ENCODE measurements at places on chromosomes 3 and 15.

DNA sequence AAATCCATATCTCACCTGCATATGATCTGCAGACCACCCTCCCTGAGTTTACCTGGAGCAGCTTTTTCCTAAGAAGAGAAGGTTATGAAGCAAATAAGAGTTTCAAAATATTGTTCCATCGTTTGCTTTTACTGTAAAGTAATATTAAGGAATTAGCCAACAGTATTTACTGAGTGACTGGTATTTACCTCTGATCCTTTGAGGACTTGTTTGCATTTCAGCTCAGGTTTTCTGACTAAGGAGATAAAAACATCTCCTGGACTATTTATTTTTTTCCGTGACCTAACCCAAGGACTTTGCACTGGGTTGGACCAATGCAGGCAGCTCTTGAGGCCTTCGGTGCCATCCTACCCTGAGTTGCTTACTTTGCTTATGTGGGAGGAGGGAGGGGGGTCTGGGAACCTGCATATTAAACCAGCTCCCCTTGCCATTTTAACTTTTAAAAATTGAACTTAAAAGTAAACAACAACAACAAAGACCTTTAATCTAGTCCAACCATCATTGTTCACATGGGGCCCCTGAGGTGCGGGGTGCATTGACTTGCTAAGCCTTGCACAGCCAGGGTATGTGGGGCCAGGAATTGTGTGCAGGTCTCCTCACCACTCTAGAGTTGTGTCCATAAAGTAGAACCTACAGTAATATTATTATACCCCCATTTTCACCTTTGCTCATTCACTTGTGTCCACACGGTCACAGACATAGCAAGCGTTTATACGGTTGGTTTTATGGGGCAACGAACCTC lies 39.3 kb downstream of the TRAK1 start:
- DNase-seq, result no peak

- no peak for DNase-seq
Observed at GRCh38 chr3:194185221-194185620, 49.3 kb downstream of the HES1 start.

DNA sequence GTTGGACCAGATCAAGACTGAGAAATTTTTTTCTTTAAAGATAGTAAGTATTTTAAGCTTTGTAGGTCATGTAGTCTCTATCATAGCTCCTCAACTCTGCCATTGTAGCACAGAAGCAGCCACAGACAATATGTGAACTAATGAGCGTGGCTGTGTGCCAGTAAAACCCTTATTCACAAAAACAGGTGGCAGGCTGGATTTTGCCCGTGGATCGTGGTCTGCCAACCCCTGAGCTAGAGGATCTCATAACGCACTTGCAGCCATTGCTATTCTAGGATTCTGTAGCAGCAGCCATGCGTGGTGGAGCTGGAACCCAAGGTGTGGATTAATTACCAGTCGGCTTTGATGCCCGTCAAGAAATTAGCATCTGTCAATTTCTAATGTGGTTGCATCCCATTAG lies 68.7 kb upstream of the PLXNA1 start:
- DNase-seq, result no peak

DNA sequence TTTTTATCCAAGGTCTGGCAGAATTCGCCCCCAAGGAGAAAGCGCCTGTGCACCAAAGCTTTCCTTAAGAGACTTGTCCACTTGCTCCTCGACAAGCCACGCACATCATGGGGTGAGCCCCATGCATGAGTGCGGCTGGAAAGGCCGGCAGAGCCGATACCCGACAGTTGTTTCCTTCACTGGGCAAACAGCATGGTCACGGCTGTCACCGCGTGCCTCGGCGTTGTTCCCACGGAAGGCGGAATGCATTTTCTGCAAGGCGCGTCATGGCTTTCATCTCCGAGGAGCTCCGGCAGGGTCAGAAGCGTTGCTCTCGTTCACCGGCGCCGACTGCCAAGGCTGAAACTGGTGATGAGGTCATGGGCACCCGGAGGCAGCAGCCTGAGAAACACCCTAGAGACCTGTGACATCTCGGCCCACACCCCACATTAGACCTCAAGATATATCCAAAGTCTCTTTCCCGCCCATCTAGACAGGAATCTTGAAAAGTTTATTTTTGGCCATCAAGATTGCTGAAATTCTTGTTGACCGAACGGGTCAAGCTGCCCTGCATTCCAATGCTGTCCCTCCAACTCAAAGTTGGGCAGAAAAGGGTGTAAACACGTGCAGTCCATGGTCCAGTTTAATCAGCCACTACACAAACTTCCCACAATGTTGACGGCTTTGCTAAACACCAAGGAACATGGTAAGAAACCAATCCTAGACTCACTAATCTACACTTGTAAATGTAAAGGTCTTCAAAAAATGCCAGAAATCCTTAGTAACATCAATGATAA lies 604 bp upstream of the TJP1 start:
- no peak for DNase-seq

- no peak for DNase-seq
Observed at GRCh38 chr3:33915796-33916546, 117.5 kb downstream of the PDCD6IP start.

- DNase-seq, result no peak
Observed at GRCh38 chr3:122397201-122397600, 13.2 kb downstream of the FAM162A start.

GRCh38 chr15:89413877-89414276 lies 79.3 kb upstream of the POLG start:
- DNase-seq, result no peak

- DNase-seq, result no peak
Observed at GRCh38 chr3:27354588-27355203, 14.5 kb downstream of the NEK10 start.

DNA sequence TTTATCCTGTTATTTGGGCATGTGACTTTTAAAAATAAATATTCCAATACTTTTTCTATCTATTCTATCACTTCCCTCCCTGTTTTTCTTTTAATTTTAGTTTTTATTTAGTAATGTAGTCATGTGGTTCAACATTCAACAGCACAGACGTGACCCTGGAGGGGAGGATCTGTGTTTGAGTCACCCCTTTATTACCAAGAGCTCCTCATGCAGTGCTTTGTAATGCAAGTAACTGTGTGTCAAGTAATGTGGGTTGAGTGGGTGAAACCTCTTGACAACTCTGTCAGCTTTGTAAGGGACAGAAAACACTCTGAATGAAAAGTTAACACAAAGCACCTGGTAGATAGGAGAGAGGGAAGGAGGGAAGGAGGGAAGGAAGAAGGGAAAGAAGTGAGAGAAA lies 89.7 kb upstream of the FGF12 start:
- DNase-seq, result no peak

- no peak for DNase-seq
Observed at GRCh38 chr3:185270262-185270955, 16.6 kb upstream of the EHHADH start.

DNA sequence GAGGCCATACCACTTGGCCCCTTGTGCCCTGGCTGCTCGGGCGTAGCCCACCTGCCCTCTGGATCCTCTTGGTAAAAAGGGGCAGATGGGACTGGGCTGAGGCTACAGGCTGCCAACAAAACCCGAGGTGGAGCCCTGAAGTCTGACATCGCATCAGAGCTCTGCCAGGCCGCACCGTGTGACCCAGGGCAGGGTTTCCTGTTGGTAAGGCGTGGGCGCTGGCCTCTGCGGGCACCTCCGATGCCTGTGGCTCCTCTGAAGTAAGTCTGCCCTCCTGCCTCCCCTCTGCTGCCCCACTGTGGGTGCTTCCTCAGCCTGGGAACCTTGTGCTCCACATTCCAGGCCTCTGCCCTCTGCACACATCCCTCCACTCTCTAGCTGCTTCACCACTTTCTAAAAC lies 8.9 kb downstream of the CHDH start:
- DNase-seq, result no peak

DNA sequence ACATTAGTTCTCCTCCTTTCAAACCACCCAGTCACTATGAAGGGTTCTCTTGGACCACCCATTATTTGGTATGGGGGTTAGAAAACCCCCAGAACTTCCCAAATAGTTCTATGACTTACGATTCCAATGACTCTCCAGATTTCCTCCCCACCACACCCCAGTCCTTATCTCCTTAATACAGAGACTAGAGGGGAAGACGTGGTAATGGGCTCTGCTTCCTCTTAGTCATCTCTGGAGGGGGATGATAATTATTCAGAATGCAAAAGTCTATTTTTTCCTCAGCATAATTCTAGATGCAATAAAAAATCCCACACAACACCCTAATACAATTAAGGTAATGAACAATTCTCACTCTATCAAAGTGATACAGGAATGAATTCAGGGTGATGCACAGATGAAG lies 48.9 kb upstream of the CFAP161 start:
- no peak for DNase-seq

- DNase-seq, result no peak
Observed at GRCh38 chr15:45148076-45149059, 18.6 kb downstream of the DUOX1 start.

- DNase-seq, result no peak
Observed at GRCh38 chr15:56741541-56741940, 8.2 kb upstream of the ZNF280D start.

GRCh38 chr3:15778332-15778858 lies 19.4 kb downstream of the ANKRD28 start:
- DNase-seq, result no peak

DNA sequence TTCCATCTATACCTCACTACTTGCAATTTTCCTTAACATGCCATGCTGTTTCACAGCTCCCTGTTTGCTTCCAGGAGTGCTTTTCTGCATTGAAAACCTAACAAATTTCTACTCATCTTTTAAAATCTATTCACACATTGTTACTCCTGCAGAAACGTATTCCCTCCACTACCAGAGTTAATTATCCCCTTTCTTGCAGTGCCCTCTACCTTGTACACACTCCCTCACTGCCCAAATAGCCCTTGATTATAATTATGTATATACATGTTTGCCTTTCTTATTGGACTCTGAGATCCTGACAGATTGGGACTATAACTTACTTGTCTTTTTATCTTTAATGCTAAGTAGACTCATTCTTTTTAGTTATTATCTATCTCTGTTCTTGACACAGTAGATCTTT lies 325.0 kb downstream of the OXSM start:
- DNase-seq, result no peak

DNA sequence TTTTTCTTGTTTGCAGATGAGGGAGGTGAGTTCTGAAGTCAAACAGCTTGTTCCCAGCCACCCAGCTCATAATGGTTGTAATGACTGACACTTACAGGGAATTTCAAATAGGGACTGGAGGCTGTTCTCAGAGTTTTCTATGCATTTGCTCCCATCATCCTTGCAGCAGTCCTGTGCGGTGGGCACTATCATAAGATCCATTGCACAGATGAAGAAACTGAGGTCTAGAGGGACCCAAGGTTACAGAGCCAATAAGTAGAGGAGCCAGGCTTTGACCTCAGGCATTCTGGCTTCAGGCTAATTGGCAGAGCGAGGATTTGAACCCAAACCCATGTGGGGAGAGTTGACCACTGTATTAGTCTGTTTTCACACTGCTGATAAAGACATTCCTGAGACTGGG lies 32.4 kb downstream of the FAH start:
- no peak for DNase-seq

DNA sequence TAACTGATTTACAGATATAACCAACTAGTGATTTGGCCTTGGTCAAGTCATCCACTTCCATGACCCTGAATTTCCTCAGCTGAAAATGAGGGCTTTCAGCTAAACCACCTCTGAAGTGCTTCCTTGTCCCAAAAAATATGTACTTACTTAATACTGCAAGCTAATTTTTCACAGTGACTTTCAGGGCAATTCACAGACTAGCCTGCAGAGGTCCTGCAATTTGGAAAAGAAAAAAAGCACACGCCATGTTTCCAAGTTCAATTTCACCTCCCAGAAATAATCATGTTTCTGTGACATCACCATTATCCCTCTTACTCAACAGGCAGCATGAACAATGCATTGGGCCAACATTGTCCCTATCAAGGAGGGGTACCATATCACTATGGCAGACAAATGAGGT lies 218.2 kb downstream of the SHOX2 start:
- DNase-seq, result no peak

GRCh38 chr3:71172189-71172588 lies 411.3 kb downstream of the FOXP1 start:
- no peak for DNase-seq

DNA sequence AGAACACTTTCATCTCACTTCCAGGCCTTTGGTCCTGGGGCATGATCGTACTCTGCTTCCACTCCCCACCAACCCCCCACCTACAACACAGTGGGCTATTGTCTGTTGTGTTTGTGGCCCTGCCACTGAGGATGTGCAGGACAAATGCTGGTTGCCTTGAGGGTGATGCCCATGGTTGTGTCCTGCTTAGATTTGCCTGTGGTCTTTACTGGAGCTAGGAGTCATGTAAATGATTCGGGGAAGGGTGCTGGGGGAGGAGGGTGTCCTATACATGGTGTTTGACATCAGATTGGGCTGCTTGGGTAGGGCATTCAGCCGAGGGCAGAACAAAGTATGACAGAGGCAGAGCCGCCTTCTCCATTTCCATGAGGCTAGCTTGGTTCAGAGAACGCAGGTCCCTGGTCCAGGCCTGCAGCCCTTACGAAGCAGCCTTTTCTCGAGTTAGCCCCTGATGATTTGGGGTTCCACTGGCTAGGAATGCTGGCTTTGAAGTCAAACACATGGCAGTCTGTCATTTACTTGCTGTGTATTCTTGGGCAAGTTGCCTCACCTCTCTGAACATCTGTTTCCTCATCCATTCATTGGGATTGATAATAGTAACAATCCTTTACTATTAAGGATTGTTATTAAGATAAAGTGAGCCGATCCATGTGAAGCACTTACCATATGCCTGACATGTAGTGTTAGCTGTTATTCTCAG lies 6.9 kb downstream of the CORO2B start:
- no peak for DNase-seq

DNA sequence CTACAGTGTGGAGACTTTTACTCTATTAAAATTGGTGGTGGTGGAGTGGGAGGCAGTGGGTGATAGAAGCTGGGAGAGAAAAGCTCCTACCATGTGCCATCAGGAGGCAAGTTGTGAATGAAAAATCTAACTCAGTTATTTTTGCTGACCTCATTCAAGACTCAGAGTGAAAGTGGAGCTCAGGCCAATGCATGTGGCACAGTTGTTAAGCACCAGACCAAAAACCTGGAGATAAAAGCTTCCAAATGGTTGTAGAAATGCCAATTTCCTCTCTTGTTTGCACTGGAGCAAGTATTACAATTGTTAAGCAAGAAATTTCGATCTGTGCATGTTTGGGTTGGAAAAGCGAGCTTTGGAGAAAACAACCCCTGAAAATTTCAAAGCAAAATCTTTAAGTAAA lies 81.5 kb upstream of the PRICKLE2 start:
- no peak for DNase-seq

GRCh38 chr15:30036036-30036703 lies 46.6 kb upstream of the GOLGA8J start:
- DNase-seq, result no peak

GRCh38 chr15:57605491-57605890 lies 13.8 kb downstream of the MYZAP start:
- DNase-seq, result no peak

Measured in activated CD4-positive, alpha-beta T cell treated with anti-CD3 and anti-CD28 coated beads for 24 hours (primary cell).